ENCODE measurements at places on chromosomes 13 and 19. TPM values are rescaled to one million over a fixed set of nuclear protein-coding genes. Genes with fewer than 3 reads are reported as not detected.

Gene MATK
- total RNA-seq: 1.5 TPM

Gene ATP7B
- total RNA-seq: 16.2 TPM

Gene NCAN
- not detected for total RNA-seq

Gene KBTBD7
- 10.0 TPM for total RNA-seq

DNA sequence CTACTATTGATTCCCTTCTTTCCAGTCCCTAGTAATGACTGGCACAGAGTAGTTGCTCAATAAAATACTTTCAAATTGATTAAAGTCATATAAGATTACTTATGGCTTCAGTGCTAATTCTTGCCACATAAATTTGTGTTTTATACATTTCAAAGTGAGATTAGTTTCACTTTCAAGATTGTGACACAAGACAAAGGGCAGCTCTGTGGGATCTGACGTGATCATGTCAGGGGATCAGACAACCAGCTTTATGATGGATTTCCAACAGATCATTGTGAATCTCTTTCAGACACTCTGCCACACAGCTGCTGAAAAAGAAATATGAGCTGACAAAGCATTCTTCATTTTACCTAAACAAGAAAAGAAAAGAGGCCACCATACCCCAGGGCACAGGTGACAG lies 73.4 kb upstream of the POMP start:
- no peak for DNase-seq

DNA sequence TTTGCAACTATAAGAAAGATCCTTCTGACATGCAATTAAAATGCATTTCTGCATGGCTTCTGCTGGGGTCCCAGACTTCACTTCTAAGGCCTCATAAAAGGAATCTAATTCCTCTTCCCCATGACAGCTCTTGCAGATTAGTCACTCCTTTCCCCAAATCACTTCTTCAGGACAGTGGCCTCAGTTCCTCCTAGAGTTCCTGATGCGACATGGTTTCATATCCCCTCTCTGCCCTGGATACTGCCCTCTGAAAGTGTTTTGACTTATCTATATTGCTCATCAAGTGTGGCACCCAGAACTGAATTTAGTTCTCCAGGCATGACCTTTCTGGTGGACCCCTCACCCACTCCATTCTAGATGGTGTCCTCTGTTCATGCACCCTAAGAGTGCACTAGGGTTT lies 238.1 kb downstream of the FOXO1 start:
- DNase-seq: no peak

DNA sequence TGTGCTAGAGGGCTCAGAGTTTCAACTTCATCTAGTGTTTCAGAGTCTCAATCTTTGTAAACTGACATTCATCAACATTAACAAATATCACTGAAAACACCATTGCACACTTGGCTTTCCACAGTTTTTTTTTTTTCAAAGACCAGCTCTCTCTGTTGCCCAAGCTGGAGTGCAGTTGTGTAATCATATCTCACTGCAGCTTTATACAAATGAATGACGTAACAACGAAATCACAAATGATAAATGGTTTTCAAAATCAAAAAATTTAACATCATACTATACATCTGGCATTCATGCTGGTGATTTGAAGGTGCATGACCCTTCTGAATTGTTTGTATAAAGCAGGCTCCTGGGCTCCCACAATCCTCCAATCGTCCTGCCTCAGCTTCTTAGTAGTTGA lies 248.0 kb upstream of the TMTC4 start:
- no peak for DNase-seq

DNA sequence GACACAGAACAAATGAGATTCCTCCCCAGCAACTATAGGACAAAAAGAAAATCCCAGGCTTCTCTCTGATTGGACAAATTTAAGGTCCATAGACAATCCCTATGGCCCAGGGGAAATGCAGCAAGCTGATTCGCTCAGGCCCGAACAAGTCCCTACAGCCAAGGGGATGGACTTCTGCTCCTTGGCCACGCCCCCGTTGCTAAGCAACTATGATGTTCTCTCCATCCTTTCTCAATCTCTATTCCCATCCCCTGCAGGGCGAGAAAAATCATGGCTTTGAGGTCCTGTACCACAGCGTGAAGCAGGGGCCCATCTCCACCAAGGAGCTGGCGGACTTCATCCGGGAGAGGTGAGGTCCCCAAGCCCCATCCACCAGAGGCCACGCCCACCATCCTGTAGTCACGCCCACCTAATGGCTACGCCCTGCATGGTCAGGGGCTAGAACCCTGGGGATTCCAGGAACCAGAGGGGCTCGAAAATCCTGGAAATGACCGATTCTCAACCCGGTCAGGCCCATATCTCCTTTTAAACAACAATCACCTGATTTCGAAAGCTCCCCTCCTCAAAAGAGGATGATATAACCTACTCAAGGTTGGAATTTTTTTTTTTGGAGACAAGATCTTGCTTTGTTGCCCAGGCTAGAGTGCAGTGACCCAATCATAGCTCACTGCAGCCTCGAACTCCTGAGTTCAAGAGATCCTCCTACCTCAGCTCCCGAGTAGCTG lies 11.4 kb downstream of the FCHO1 start:
- no peak for DNase-seq

Gene RHPN2
- total RNA-seq: 3.2 TPM

Gene ENOX1
- 7.4 TPM for total RNA-seq

Gene ACP7
- total RNA-seq: not detected

GRCh38 chr19:35757231-35757748 lies 461 bp upstream of the HSPB6 start:
- peak; percentile 98 for DNase-seq

- DNase-seq: no peak
Measured at GRCh38 chr13:99724633-99725517, 223.6 kb downstream of the TM9SF2 start.

Gene HPN
- total RNA-seq: 1.1 TPM

Gene MEIS3
- 97.6 TPM for total RNA-seq

DNA sequence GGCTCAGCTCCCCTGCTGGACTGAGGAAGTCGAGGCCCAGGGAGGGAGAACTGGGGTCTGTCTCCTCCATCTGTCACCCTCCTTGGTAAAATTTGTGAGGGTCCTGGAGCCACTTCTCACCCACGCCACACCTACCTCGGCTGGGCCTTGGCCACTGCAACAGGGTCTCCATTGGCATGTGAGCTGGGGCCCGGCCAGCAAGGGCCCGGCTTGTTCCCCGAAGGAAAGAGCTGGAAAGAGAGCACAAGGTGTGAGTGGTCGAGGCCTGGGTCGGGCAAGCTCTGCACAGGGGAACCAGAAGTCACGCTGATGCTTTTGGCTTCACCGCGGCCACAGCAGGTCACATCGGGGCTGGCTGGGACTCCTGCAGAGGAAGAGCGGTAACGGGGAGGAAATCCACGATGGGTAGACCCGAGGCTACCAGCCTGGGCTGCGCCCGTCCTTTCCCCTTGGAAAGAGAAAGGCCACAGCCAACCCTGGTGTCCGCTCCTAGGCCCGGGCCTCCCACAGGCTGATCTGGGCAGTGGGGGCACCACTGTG lies 9.0 kb downstream of the NANOS3 start:
- no peak for DNase-seq

DNA sequence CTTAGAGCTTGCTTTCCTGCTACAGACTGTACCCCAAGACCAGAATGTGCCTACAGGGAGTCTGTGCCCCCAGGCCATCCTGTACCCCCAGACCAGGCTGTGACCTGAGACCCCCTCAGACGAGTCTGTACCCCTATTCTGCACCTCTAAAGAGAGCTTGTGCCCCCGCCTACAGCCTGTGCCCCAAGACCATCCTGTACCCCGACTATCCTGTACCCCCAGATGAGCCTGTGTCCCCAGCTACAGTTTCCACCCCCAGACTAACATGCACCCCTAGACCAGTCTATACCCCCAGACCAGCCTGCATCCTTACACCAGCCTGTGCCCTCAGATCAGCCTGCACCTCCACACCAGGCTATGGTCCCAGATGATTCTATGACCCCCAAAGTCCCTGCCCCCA lies 2.0 kb downstream of the CACNG6 start:
- DNase-seq: no peak

Gene TRIM13
- 54.5 TPM for total RNA-seq

Gene ZNF90
- 4.8 TPM for total RNA-seq

DNA sequence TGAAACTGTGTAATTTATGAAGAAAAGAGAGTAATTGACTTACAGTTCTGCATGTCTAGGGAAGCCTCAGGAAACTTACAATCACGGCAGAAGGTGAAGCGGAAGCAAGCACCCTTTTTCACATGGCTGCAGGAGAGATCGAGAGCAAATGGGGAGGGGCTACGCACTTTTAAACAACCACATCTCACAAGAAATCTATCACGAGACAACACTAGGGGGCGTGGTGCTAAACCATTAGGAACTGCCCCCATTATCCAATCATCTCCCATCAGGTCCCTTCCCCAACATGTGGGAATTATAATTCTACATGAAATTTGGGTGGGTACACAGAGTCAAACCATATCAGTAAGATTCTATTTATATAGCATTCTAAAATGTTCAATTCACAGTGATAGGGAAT lies 114.8 kb upstream of the TRPC4 start:
- no peak for DNase-seq

DNA sequence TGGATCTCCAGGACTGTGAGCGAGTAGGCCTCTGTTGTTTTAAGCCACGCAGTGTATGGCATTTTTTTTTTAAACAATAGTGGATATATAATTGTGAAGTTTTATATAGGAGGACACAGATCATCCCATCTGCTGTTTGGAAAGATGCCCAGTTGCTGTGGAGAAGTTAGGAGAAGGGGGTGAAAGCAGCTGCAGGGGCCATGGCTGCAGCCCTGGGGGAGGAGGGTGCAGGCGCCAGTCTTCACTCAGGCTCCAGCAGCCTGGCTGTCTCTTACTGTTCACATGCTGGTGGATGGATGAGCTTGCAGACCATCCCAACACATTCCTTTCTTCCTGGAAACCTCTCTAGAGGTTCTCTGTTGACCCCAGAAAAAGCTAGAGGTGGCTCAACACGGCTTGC lies 242.3 kb downstream of the TEX29 start:
- DNase-seq: no peak

DNA sequence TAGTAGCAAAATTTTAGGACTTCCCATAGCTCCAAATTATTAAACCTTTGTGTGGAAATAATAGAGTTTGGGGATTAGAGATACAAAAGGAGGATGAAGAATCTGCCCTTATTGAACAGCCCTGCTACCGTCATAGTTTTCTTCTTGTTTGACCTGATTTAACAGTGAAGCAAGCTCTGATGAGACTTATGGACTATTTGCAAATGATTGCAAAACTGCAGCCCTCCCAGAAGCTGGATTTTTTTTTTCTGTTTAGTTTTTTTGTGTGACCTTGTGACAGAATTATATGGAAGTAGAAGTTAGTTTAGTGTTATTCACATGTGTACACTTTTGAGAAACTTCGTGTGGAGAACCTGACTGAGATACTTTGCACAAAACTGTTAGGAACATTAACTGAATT lies 267.8 kb downstream of the KCNRG start:
- DNase-seq: no peak

Gene CBY2
- total RNA-seq: not detected

Gene CD22
- total RNA-seq: under 0.01 TPM

Gene PTH2
- total RNA-seq: not detected

Gene ZNF296
- total RNA-seq: 0.27 TPM

Gene PNMA8B
- total RNA-seq: 2.2 TPM

DNA sequence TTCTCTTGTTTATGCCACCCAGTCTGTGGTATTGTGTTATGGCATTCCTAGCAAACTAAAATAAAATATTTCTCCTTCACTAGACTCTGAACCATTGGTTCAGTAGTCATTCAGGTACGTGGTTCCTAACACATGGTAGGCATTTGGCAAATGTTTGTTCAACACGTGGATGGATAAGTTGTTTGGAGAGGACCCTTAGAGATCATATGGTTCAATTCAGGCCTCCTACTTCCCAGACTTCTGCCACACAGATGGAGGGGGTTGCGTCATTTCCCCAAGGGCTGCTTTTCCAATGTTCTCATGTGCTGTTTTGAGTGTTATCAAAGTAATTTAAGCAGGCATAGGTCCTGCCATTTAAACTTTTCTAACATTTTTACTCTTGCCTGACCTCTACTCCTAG lies 6.7 kb downstream of the CXCL17 start:
- no peak for DNase-seq

Gene SHISA7
- not detected for total RNA-seq

Gene AMH
- total RNA-seq: not detected

DNA sequence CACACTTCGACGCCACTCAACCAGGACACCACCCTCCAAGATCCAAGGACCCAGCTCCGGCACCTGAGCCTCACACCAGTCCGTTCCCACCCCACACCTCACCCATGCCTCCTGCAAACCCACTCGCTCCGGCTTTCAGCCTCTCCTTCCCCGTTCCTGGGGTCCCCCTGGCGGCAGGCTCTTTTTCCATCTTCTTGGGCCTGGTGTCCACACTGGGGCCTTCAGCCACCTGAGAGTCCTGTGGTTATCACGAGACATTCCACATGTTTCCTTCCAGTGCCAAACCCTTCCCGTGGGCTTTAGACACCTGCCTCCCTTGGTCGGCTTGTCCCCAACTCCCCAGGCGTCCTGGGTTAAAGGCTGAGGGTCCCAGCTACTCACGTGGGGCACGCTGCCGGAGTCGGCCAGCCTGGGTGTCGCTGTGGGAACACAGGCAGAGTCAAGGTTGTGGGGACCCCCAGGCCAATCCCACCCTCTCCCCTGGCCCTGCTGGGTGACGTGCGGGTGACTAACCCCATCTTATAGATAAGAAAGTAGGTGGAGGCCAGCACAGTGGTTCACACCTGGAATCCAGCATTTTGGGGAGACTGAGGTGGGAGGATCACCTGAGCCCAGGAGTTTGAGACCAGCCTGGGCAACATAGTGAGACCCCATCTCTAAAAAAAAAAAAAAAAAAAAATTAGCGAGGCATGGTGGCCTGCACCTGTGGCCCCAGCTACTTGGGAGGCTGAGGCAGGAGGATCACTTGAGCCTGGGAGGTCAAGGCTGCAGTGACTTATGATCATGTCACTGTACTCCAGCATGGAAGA lies 1.9 kb downstream of the JSRP1 start:
- no peak for DNase-seq

Gene CHMP2A
- 51.7 TPM for total RNA-seq

GRCh38 chr19:42521346-42522030 lies 6.8 kb downstream of the CEACAM1 start:
- no peak for DNase-seq

DNA sequence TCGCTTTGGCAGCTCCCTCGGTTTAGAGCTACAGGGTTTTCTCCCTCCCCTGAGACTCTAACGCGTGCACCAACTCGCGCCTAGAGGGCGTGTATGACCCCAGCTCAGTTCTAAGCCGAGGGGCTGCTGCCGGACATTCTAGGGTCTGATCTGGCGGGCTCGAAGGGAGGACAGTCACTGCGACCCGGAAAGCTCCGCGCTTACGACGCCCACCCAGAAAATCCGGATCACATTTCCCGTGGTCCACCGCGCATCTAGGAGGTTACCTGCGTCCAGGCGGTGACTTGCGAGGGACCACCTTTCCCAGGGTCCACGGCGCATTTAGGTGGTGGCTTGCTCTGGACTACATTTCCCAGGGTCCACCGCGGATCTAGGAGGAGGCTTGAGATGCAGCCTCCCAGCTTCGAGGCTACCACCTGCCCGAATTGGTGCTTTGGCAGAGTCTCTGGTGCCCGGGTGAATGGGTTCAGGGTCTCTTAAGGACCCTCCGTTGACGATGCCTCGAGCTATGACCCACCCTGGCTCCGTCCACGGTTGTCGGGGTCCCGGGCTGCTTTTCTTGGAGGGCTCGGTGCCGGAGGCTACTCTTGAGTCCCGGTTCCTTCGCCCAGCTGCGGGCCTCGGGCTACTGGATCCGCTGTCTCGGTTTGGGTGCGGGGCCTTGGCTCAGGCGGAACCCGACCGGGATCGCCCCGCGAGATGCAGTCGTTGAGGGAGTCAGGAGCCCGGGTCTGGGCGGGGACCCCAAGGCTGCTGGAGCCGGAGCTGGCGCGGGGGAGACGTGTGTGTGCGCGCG lies 30.5 kb downstream of the ZNF146 start:
- DNase-seq: no peak

Measured in uterus (tissue), 4 donors.